ENCODE measurements at places on chromosomes 1 and 21.

GRCh38 chr1:11979851-11980675 lies at the start of gene MFN2:
TSS of gene MFN2 (plus strand) at chr1:11980444. CDS start at chr1:11989169, 8,725 bp downstream.
- DNase-seq = peak; percentile 95

DNA sequence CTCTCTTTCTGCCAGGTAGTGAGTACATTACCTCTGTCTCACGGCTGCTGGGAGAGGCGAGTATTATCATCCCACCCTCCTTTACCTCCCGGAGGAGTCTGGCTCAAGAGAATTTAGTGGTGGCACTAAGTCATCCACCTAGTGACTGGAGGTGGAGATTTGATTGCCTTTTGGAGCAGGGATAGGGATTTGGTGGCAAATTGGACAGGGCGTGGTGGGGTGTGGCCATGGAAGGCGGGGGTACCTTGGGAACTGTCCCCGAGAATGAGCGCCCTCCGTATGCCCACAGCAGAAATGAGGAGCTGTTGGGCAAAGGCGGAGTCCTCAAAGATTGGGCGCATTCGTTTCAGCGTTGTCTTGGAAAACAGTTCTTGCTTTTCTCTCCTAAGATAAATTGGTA lies 32.1 kb upstream of the HMGN1 start:
- DNase-seq = no peak

DNA sequence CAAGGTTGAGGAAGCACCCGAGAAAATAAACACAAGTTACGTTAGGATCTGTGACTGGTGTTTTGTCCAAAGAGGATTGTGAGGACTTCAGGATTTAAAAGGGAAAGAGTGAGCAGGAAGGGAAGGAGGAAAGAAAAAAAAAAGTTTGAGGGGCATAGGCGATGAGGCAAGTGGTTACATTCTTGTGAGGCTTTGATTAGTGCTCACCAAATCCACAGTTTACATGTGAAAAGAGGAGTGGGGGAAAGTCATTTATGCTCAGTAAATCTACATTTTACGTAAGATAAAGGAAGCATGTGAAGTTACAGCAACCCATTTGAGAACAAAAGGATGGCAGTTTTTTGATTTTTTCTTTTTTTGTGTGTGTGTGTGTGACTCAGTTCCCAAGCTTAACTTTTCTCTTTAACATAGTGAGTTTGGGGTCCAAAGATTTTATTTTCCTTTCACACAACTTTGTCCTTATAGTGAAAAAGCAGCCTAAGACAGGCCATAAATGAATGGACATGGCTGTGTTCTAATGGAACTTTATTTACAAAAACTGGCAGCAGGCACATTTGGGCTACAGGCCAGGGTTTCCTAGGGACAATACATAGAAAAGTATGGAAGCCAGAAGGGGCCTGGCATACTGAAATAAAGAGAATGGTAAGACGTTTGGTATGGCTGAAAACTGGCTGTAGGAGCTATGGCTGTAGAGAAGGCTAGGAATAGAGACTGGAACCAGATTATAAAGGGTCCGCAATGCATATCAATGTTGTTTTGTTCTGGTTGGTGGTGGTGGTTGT lies 121.7 kb downstream of the FGGY start:
- no peak for DNase-seq

DNA sequence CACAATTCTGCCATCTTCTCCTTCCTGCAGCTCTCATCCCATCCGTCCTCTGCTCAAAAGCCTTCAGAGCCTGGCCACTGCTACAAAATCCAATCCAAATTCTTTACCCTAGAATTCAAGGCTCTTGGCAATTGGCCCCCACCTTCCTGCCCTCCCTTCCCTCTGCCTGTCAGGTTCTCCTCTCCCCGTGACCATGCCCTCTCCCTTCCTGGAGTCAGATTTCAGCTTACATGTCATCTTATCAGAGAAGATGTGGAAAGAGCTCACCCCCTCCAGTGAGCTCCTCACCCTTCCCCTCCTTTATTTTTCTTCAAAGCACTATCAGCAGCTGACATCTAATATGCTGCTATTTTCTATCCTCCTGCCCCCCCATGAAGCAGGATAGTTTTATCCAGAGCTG lies 86.9 kb downstream of the GRIK3 start:
- no peak for DNase-seq

- peak; percentile 33 for DNase-seq
Measured at GRCh38 chr1:226653311-226653921, 85.7 kb downstream of the ITPKB start.

GRCh38 chr1:31064111-31064717 lies 1.3 kb downstream of the PUM1 start:
- DNase-seq = no peak

- DNase-seq = no peak
Measured at GRCh38 chr1:115063228-115063901, 25.9 kb downstream of the TSPAN2 start.

- no peak for DNase-seq
Measured at GRCh38 chr1:203512517-203512847, 18.5 kb downstream of the OPTC start.

DNA sequence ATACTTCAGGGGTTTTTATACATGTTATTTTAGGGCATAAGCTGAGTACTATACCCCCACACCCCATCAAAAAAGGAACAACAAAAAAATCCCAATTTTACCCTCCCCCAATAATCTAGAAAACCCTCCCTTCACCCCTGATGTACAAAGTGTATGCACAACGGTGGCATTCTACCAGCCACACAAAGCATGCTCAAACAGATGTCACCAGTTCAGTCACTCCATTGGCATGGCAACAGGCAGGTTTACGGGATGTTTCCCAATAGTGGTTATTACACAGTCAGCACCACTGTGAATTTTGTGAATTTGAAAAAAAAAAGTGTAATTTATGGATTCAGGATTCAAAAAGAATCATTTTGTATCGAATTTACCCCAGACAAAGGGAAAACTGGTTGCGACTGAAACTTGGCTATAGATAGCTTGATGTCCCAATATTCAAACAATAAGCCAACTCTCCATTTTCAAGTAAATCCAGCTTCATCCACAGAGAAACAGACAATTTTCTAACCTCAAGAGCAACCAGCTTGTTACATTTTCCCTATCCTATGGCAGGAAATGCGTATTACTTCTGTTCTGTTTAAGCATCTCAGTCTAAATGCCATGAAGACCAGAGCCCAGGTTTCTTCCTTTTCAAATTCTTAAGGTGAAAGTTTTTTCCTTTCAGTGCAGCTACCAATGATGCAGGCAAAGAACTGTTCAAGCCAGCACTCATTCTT lies 34.0 kb upstream of the SLC45A3 start:
- DNase-seq = no peak

- DNase-seq = no peak
Measured at GRCh38 chr1:214389734-214390133, 108.8 kb downstream of the SMYD2 start.

GRCh38 chr1:33097762-33098161 lies 16.8 kb downstream of the AZIN2 start:
- DNase-seq = no peak

GRCh38 chr1:33232716-33233115 lies 23.6 kb upstream of the ZNF362 start:
- DNase-seq = no peak

Data from activated gamma-delta T cell (primary cell).